ENCODE measurements at places on chromosomes 4 and X. TPM values are rescaled to one million over a fixed set of nuclear protein-coding genes. Genes with fewer than 3 reads are reported as not detected.

DNA sequence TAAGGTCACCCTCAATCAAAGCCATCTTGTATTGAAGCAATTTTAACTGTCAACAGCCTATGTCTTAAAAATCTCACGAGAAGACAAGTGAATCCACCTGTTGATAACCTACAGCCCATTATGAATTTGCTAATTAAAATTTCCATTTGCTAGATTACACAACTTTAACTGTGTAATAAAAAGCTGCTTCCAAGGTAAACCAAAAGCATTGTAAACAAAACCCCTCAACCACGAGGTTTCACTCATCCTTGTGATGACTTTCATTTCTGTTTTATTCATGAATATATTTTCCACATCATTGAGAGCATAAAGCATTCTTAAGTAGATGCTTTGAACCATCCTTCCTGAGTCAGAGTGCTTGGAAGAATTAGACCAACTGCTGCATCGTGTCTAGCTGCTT, 217.5 kb upstream of the GYPA start:
- no peak for DNase-seq

DNA sequence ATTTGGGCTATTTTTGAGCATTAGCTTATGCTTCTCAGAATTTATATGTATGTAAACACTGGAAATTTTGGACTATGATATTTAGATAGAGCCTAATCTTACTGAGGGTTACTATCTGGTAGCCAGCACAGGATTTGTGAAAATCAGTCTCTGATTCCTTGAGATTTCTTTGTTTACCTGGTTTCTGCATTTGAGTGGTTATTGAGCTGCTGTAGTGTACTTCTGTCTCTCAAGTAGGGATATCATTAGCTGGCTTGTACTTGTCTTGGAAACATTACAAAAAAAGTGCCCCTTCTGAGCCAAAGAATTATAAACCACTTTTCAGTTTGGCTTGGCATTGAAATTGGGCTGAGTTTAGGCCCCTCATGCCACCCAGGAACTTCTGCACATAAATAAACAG, 49.7 kb downstream of the TLL1 start:
- no peak for DNase-seq

DNA sequence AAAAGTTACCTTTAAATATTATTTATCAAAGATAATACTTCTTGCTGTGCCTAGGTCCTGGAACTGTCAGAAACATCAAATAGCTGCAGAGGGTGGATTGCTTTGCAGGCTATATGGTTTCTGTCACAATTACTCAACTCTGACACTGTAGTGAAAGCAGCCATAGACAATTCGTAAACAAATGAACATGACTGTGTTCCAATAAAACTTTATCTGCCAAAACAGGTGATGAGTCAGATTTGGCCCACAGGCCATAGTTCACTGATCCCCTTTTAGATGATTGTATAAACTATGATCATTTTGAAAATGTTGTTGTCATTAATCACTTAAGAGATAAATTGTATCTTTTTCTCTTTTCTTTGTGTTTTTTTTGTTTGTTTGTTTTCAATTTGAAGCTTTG, 8.4 kb upstream of the MEPE start:
- no peak for DNase-seq

- no peak for DNase-seq
Observed at GRCh38 chrX:123525123-123525725, 207.6 kb downstream of the THOC2 start.

- DNase-seq: peak; percentile 59
Observed at GRCh38 chrX:48683411-48683982, at the start of gene WAS. Gene WAS, plus strand, starts transcription at chrX:48683799. Its CDS starts 55 bp downstream, at chrX:48683854.

DNA sequence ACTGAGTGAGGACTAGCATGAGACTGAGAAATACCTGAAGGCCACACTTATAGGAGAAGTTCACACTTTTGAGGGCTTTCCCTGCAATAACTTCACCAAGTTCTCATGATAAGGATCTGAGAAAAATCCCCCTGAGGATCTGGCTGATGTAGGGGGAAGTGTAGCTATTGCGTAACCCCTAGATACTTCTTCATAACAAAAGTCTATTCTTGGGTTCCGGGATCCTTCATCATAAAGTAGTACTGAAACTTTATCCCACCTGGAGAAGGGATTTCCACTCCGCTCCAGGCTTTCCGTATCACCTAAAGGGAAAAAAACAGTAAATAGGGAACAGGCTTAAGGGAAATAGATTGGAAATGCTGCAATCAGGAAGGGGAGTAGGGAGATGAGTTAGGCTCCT, 13.3 kb downstream of the USP27X start:
- no peak for DNase-seq

- DNase-seq: no peak
Observed at GRCh38 chrX:130184168-130184567, 12.4 kb downstream of the RAB33A start.

- no peak for DNase-seq
Observed at GRCh38 chr4:88208156-88208555, 49.7 kb upstream of the ABCG2 start.

DNA sequence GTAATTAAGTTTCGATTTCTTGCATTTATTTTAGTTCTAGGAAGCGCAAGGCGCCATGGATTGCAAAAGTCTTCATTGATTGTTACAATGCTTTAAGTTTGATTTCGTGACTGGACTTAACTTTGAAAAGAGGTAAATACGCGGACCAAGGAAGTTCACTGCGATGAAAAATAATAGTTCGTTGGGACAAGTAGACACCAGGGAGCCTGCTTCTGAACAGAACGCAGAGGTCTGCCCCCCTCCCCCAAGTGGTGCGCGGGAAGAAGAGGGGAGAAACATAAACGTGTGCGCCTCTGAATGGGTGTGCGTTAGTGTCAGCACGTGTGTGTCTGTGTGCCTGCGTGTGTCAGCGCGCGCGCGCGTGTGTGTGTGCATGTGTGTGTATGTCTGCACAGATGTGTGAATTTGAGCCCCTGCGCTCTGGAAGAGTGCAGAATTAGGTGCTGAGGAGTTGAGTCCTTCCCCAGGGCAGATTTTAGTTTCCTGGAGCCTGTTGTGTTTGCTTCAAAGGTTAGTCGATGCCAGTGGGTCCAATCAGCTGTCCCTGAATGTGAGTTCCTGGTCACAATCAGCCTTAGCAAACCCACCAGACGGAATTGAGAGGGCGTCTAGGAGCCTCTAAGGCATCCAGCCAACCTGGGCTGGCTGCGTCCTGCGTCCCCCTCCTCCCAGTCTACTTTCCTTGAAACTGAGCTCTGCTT, 5.8 kb upstream of the POU4F2 start:
- no peak for DNase-seq

DNA sequence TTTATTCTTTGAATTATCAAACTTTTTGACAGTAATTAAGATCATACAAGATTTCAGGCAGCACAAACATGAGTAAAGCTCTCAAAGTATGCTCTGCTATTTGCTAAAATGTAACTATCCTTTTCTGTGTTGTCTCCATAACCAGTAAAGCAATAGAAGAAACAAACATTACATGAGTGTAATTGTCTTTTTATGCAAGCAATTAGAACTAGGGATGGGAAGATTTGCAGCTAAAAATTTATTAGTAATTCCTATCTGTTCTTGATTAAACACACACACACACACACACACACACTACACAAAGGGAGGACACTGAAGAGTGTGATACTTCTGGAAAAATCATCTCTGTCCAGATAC, 512.9 kb downstream of the FAT4 start:
- no peak for DNase-seq

The ZNF157 gene
- total RNA-seq: 0.13 TPM

The TRPC5OS gene
- not detected for total RNA-seq

The LAGE3 gene
- 6.0 TPM for total RNA-seq

The CNKSR2 gene
- total RNA-seq: 1.6 TPM

The MTM1 gene
- total RNA-seq: 20.5 TPM
